ENCODE measurements at places on chromosomes 16 and 17. TPM values are rescaled to one million over a fixed set of nuclear protein-coding genes. Genes with fewer than 3 reads are reported as not detected.

DNA sequence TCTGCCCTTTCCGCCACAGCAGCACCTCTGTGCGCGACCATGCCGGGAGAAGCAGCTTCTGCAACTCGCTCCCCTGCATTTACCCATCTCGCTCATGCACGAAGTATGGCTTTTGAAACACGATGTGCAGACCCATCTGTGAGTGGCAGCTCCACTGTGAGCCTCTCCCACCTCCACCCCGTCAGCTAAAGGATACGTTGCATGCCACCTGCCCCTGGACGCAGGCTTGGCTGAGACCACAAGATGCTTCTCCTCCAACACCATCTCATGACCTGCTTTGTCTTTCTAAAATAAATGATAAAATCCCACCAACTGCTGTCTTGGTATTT, 100.9 kb downstream of the ZNF778 start:
- H3K27me3 ChIP-seq: no peaks in the 10 kb centered on the region
- H3K4me3 ChIP-seq: peak overlapping the region; percentile 29
- H3K4me1 ChIP-seq: peaks cover 96% of the 10 kb centered on the region
- peaks cover 4% of the 10 kb centered on the region for H3K36me3 ChIP-seq
- no peak for DNase-seq

DNA sequence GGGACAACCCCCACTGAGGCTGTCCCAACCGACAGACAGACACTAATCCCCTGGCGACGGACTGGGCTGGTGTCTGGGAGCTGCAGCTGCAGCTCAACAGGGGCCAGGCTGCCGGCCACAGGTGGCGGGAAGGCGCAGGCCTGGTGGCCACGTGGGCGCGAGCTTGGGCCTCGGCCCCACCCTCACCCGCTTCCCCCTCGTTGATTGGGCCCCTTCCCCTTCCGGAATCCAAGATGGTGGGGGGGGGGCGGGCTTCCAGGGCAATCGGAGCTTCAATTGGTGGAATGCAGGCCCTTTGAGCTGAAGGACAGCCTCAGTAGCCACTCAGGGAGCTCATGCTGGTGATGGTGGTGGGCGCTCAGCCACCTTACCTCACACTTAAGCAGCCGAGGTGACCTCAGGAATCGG, 8.7 kb upstream of the TBX4 start:
- peaks cover 8% of the 10 kb centered on the region for H3K36me3 ChIP-seq
- no peak overlapping the region for H3K4me3 ChIP-seq
- DNase-seq: no peak

Gene DCXR
- 52.8 TPM for total RNA-seq

GRCh38 chr16:48330189-48330840, 54.9 kb downstream of the SIAH1 start:
- H3K27me3 ChIP-seq: no peaks in the 10 kb centered on the region
- no peak overlapping the region for H3K27ac ChIP-seq
- H3K4me1 ChIP-seq: peaks cover 22% of the 10 kb centered on the region
- peaks cover 14% of the 10 kb centered on the region for H3K36me3 ChIP-seq
- no peak overlapping the region for H3K4me3 ChIP-seq
- no peak for DNase-seq

GRCh38 chr17:27319541-27320221, 25.8 kb downstream of the WSB1 start:
- H3K4me3 ChIP-seq: no peak overlapping the region
- no peaks in the 10 kb centered on the region for H3K27me3 ChIP-seq
- peaks cover 32% of the 10 kb centered on the region for H3K4me1 ChIP-seq

- no peaks in the 10 kb centered on the region for H3K4me1 ChIP-seq
- no peak overlapping the region for H3K27ac ChIP-seq
- H3K36me3 ChIP-seq: no peaks in the 10 kb centered on the region
- H3K27me3 ChIP-seq: no peaks in the 10 kb centered on the region
Measured at GRCh38 chr17:19418251-19418992, 7.4 kb downstream of the RNF112 start.

Gene CASKIN1
- 3.6 TPM for total RNA-seq

DNA sequence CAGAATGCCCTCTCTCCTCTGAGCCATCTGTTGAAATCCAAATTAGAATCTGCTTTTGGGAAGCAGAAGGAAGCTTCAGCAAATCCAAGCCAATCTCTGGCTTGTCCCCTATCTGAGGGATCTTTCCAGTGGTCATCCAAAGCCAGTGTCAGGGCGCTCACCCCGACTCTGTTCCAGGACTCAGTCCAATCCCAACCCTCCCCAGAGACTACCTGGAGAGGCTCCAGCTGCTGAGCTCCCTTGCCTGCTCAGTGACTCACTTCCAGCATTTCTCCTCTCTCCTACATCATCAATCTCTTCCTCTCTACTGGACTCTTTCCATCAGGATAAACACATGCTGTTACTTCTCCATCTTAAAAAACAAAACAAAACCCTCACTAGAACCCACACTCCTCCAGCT, 2.4 kb downstream of the MATCAP1 start:
- no peak for DNase-seq
- no peaks in the 10 kb centered on the region for H3K27me3 ChIP-seq
- peaks cover 22% of the 10 kb centered on the region for H3K4me1 ChIP-seq

DNA sequence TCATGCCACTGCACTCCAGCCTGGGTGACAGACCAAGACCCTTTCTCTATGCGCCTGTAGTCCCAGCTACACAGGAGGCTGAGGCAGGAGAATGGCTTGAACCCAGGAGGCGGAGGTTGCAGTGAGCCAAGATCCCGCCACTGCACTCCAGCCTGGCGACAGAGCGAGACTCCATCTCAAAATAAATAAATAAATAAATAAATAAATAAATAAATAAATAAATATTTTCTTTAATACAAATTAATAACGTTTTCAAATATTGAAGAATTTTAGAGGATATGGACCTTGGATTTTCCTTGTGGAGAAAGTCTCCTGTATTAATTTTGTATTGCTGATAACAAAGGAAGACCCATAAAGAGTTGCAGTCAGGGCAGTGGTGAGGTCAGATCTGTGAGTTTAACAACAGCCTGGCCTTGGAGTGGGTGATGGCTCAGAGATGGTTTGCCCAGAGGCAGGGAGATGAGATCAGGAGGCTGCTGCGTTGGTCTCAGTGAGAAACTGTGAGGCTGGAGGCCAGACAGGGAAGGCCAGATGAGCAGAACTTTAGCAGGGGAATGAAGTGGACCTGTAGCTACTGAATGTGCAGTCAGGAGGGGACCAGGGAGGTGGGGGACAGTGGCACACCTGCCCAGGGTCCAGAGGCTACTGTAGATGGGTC, 4.4 kb upstream of the ASGR1 start:
- no peaks in the 10 kb centered on the region for H3K27me3 ChIP-seq
- H3K4me1 ChIP-seq: no peaks in the 10 kb centered on the region
- no peak for DNase-seq
- H3K4me3 ChIP-seq: no peak overlapping the region

GRCh38 chr16:56013962-56014552, 138.9 kb upstream of the CES5A start:
- no peak for DNase-seq
- no peak overlapping the region for H3K27ac ChIP-seq
- no peaks in the 10 kb centered on the region for H3K4me1 ChIP-seq
- no peaks in the 10 kb centered on the region for H3K27me3 ChIP-seq
- no peaks in the 10 kb centered on the region for H3K36me3 ChIP-seq

GRCh38 chr16:20122011-20122410, 48.3 kb upstream of the GPR139 start:
- H3K27me3 ChIP-seq: no peaks in the 10 kb centered on the region
- H3K36me3 ChIP-seq: no peaks in the 10 kb centered on the region
- H3K4me1 ChIP-seq: no peaks in the 10 kb centered on the region
- H3K27ac ChIP-seq: no peak overlapping the region
- no peak for DNase-seq

DNA sequence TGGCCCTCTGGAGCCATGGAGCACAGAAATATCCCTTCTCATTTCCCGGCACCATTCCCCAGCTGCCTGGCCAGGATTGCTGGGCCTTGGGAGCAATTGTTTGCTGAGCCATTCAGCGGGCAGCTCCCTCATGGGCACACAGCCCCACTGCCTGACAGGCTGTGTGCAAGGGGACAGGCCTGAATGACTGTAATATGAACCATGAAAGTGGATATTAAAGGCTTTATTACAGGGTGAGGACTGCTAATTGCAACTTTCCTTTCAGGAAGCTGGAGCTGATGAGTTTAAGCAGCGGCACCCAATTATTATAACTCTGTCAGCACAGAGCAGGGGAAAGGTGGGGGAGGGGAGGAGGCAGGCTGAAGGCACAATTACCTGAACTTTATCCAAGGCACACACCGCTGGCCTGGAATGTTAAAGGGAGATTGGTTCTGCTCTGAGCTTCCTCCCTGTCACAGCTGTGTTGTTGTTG, 159.8 kb upstream of the SDK2 start:
- no peak overlapping the region for H3K27ac ChIP-seq
- H3K4me1 ChIP-seq: peaks cover 3% of the 10 kb centered on the region
- DNase-seq: no peak
- peaks cover 33% of the 10 kb centered on the region for H3K27me3 ChIP-seq
- H3K36me3 ChIP-seq: peaks cover 5% of the 10 kb centered on the region

Gene KLHL36
- total RNA-seq: 43.8 TPM

Gene TBC1D26
- 0.28 TPM for total RNA-seq

DNA sequence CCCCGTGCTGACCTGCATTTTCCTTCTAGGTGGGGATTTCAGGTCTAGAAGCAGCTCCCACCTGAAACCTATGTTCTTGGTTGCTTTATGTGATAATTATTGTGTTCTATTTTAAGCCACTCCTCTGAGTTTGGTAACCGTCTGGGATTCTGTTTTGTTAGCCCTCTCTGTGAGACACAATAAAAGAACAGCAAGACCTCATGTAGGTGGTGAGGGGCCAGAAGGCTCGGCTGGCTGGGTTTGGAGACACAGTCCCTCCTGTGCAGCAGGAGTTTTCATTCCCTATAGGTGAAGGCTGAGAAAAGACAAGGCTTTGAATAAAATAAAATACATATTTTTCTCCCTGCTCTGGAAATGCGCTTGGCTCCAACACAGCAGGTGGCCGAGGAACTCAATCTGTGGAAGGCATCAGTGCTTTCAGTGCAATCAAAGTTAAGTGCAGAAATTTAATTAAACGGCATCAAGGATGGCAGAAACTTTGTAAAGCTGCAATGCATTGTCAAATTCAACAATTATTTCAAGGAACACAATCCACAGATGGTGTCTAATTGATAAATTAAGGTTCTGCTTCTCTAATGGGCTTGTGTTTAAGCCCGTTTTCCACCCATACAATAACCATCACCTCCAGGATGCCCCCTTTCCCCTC, 107.8 kb downstream of the MSI2 start:
- no peak overlapping the region for H3K27ac ChIP-seq
- H3K4me3 ChIP-seq: no peak overlapping the region
- peaks cover 12% of the 10 kb centered on the region for H3K4me1 ChIP-seq
- H3K36me3 ChIP-seq: no peaks in the 10 kb centered on the region

Gene PRSS27
- total RNA-seq: 2.8 TPM

Gene ITGAX
- not detected for total RNA-seq
